ENCODE measurements at places on chromosomes 5 and 9. TPM values are rescaled to one million over a fixed set of nuclear protein-coding genes. Genes with fewer than 3 reads are reported as not detected.

DNA sequence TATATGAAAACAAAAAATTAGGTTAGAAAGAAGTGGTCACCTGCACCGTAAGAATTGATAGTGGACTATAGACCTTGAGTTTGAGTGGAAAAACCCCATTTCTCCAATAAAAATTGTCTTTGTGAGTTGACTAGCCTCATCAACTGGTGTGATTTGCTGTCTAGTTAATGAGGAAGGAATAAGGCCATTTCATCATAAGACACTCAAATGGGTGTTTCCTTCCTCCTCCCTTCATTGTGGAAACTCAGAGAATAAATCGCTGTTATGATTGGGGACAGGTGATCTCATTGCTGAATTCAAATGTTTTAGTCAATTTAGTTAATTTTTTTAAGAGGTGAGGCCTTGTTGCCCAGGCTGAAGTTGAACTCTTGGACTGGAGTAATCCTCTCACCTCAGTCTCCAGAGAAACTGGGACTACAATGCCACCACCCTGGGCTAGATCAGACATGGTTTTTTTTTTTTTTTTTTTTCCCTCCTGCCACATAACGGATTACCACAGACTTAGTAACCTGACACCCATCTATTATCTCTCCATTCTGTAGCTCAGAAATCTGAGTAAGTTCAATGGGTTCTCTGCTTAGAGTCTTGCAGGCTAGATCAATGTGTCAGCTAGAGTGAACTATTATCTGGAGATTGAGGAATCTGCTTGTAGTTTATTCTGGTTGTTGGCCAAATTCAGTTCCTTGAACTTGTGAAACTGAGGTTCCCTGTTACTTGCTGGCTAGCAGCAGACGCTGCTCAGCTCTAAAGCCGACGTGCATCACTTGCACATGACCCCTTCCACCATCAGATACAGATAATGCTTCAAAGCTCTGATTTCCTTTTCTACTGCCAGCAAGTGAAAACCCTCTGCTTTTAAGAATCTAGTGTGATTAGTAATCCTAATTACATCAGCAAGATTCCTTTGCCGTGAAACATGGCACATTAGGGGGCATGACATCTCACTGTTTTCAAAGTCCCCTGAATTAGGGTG is 663.8 kb upstream of the CDH9 start:
- no peak for DNase-seq

The PLCXD3 gene
- 3.0 TPM for total RNA-seq

DNA sequence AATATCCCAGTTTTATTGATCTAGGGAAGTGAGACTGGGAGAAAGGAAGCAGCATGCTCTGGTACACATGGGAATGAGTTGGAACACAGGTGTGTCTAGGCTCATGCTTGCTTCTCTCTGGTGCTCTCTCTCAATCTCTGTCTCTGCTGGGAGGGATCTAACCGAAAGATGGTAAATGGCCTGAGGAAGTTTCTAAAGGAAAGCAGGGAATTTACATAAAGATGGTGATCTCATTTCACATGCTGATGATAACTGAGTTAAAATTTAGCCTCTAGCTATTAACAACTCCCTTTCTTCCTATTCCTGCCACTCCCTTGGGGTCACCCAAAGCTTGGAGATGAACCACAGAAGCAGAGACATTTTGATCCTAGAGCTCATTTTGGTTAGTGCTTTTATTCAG is 436.2 kb downstream of the SH3GL2 start:
- no peak for DNase-seq

GRCh38 chr9:35976726-35977125 is 18.8 kb upstream of the OR2S2 start:
- no peak for DNase-seq

DNA sequence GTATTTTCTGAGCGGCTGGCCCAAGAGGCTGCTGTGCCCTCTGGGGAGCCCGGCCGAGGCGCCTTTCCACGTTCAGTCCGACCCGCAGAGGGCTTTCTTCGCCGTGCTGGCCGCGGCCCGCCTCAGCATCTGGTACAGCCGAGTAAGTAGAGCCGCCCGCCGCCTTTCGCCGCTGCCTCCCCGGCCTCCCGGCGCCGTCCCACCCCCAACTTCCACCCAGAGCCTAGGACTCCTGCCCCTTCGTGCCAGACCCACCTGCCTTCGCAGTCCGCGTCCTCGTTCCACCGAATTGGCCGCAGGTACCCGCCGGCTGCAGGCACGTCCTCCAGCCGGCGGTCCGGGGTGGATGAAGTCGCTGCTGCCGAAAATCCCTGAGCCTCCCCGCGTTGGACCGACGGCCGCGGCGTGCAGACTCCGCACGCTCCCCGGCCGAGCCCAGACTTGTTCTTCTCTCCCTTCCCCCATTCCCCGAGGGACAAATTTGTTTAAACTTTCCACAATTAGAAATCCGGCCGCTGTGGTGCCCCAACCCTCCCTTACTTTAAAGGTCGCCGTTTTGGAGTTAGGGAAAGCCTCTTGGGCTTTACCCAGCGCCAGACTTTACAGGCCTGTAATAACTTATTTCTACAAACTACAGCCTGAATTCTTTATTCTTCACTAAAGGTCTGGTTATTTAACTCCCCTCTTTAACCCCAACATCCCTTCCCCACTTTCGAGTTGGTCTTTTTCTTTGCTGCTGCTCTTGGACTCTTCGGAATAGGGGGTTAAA is 589 bp downstream of the RIC1 start:
- no peak for DNase-seq

The CATSPER3 gene
- total RNA-seq, result not detected

The TLX3 gene
- total RNA-seq, result not detected

The IARS1 gene
- total RNA-seq, result 72.7 TPM

DNA sequence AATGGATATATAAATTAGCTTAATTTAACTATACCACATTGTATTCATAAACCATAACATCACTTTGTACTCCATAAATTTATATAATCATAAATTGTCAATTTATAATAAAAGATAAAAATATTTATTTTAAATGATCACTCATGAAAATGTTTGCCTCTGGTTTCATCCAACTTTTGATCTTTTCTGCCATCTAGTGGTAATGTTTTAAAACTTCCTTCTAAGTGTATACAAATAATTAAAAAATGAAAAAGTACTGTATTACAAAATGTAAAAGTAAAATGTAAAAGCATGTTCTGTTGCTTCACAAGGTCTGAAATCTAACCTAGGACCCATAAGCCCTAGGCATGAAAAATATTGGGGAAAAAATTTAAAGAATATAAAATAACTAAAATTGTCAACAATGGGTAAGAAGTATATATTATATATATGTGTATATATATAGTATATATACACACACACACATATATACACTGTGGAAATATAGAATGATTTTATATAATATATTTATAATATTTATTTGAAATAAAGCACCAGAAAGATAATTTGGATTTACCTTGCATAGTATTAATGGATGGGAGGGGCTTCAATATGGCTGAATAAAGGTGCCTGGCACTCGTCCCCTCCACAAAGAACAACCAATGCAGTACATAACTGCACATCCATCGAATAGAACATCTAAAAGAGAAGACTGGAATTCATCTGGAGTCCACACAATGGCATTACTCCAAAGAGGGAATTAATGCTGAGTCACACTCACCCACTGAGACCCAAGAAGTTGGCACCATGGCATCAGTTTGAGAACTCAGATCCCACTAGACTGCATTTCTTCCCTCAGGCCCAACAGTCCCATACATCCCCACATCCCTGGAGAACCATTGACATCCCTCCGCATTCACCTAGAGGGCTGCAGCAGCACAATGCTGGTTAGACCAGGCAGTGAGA is 32.5 kb downstream of the ANXA1 start:
- DNase-seq, result no peak

DNA sequence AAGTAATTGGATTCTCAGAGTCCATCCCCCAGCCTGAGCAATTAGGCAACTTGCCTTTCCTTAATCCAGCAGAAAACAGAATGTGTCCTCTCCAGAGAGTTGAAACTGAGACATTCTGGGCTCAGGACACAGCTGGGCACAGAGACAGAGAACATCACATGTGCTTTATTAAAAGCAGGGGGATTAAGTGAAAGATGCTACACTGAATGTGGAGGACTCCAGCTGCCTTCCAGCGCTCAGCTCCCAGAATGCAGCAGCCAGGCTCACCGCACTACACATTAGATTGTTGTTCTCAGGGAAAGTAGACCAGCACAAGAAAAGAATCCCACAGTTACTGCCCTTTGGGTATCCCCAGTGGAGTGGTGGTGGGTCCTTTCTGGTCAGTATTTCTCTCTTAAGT is 141.6 kb upstream of the IL12B start:
- peak; percentile 88 for DNase-seq

The IL3 gene
- not detected for total RNA-seq

GRCh38 chr9:104743376-104743985 is 4.0 kb upstream of the NIPSNAP3A start:
- no peak for DNase-seq

DNA sequence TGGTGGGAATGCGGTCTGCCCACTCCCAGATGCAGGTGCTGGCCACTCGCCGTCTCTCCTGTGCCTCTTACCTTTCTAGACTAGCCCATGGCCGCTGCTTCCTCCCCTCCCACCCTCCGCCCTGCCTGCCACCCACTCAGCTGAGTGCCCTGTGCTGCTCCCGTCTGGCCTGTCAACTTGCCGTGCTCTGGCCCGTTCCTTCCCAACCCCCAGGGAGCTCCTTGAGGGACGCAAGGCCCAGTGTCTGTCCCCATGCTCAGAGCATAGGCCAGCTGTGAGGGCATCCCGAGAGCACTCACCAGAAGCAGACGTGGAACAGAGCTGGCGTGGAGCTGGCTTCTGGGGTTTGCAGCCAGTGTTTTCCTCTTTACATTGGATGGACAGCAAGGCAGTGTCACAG is 20.2 kb downstream of the HNRNPH1 start:
- DNase-seq, result no peak

DNA sequence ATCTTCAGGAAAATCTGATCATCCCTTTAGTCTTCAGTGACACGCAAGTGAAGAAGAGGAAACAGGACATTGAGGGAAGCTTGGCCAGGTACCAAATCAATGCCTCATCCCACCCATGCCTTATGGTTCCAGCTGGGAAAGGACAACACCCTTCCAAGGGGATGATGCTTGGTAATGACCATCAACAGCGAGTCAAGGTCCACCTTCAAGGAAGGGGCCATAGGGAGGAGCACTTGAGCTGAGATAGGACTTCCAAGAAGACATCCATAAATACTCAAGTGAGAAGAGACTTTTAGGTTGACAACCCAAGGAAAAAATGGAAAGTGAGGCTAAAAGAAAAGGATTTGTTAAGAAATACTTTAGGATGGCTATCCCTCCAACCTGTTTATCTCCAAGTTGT is 27.1 kb upstream of the GAS1 start:
- no peak for DNase-seq

The BTNL8 gene
- 0.34 TPM for total RNA-seq

The NPDC1 gene
- total RNA-seq, result 118 TPM

- no peak for DNase-seq
Measured at GRCh38 chr9:22342491-22343217, 104.0 kb upstream of the DMRTA1 start.

DNA sequence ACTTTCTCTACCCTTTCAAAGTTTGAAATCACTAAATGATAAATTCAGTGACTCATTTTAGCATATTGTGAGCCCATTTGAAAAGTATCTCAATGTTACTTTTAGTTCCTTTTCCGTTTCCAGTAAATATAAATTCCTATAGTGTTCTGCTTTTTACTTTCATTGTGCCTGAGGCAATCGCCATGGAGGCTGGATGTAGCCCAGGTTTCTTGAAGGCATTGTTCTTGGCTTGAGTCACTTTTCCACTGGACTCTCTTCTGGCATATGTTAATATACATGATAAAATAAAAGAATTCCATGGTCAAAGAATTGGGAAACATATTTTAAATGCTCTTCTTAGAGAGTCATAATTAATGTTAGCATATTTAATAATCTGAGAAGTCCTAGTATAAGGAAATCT is 327.0 kb downstream of the IZUMO3 start:
- no peak for DNase-seq

- DNase-seq, result no peak
Measured at GRCh38 chr5:150589862-150590601, 50.4 kb upstream of the SYNPO start.

- no peak for DNase-seq
Measured at GRCh38 chr9:81637276-81637675, 52.1 kb downstream of the TLE1 start.

The ANKRD18A gene
- total RNA-seq, result 0.58 TPM

The INSYN2B gene
- total RNA-seq, result not detected

DNA sequence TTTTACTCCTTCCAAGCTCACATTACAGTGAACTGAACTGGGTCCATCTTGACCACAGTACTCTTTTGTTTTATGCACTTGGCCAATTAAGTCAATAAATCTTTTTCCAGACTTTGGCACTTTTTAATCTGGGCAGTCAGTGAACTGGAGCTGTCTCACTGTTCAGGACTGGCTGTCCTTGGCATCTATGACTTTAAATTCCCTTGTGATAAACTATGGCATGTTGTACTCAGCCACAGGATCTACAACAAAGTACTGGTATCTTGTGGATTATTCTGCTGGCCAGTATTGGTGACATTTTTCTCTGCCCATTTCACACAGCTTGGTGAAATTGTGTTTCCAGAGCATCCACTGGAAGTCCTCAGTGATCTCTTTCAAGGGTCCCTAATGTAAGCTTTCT is 1144.8 kb upstream of the SEMA6A start:
- no peak for DNase-seq

The LEAP2 gene
- 0.26 TPM for total RNA-seq

The EIF4E1B gene
- not detected for total RNA-seq

- no peak for DNase-seq
Measured at GRCh38 chr5:113425909-113426308, 8.9 kb downstream of the TSSK1B start.

DNA sequence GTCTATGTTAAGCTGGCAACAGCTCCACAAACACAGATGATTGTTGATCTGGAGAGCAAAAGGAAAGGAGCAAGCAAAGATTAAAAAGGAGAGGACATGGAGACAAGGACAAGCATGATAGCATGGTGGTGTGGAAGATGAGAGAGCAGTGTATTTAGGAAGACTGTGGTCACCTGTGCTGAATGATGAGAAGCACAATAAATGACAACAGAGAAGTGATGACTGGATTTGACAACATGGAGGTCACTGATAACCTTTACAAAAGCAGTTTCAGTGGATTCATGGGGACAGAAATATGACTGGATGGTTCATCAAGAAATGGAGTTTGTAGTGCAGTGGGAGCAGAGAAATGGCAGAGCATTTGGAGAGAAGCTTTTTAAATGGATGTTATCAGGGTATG is 20.2 kb downstream of the TTC33 start:
- DNase-seq, result no peak

GRCh38 chr5:58544926-58545325 is 37.9 kb upstream of the RAB3C start:
- no peak for DNase-seq

The BARHL1 gene
- total RNA-seq, result not detected

DNA sequence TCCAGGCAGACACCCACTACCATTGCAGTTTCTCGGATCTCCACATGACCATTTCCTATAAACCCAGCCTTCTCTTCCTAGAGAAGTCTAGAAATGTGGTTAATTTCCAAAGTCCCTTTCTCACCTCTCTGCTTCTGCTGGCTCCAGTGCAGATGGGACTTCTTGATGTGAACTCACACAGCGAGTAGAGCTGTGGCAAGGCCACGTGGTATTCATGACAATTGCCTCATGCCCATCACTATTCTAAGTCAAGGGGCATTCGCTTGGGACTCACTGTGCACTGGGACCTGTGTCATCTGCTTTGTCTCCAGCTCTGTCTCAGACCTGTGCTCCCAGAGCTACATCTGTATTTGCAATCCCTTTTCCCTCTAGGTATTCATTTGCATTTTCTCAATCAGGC is 6.2 kb downstream of the CD180 start:
- DNase-seq, result no peak
